ENCODE measurements at places on chromosomes 6 and 20.

DNA sequence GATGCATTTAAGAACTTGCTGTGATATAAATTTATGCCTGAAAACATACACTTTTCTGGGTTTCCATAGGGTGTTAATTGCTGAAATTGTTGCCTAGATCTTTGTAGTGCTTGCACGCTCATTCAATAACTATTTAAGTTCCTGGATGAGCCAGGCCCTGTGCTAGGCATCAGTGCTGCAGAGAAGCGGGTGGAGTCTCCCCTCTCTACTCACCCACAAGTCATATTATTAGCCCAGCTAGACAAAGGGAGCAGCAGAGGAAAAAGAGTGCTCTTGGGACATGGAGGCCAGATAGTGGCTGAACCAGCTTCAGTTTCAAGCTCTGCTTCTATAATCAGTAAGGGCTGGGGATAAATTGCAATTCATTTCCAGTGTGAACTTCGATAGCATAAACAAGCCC, 329.1 kb downstream of the TFAP2B start:
- peak; percentile 16 for DNase-seq

DNA sequence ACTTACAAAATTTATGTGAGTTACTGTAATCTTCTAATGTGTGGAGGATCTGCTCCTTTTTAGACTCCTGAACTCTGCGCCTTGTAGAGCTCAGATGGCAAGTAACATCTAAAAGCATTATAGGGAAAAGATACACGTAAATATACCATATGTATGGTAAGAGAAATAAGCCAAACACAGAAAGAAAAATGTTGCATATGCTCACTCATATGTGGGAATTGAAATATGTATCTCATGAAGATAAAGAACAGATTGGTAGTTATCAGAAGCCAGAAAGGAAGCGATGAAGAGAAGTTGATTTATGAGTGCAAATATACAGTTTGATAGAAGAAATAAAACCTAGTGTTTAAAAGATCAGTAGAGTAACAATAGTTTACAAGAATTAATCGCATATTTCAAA, 815.0 kb upstream of the MAN1A1 start:
- DNase-seq: no peak

DNA sequence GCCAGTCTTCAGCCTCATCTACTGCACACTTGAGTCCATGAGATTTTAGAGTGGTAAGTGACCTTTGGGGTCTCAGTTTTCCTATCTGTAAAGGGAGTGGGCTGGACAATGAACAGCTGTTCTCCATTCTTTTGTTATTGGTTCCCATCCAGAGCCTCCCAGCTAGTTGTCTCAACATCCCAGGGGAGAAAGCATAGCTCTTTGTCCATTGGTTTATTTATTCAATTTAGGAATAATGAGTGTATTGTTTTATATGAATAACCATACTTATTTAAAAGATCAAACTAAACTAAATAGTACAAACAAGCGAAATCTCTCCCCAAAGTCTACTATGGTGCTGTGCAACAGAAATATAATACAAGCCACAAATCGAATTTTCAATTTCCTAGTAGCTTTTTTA, 13.7 kb downstream of the PIGT start:
- DNase-seq: no peak

DNA sequence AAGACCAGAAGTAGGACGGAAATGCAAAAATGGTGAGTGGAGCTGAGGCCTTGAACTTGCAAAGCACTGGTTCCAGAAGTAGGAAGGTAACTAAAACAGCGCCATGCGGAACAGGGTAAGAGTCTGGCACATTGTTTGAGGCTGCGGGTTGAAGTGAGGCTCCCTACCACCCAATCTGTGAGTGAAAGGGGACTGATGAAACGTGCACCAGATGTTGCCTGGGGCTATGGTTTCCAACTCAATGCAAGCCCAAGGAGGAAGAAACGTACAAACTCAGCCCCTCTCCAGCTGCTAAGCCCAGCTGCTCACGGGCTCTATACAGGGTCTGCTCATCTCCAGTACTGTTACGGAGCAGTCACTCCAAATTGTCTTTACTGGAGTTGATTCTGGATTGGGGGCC, 68.7 kb upstream of the KCNK16 start:
- no peak for DNase-seq

GRCh38 chr6:88167352-88167937, 1.3 kb upstream of the CNR1 start:
- no peak for DNase-seq

DNA sequence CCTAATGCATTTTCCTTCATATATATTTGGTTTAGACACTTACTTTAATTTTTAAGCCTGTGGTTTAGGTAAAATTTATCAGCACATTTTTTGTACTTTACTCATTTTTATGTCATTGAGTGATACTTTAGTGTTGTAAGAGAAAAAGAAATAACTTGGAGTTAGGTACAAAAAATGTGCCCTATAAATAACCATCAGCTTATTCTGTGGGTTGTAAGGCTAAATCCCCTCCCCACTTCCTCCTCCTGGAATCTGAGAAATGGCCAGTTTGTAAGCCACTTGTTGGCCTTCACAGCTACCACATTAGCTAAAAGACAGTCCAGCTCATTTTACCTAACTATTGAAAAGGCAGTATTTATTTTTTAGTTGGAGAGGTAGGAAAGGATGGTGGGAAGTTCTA, 576.3 kb downstream of the PKHD1 start:
- DNase-seq: no peak

DNA sequence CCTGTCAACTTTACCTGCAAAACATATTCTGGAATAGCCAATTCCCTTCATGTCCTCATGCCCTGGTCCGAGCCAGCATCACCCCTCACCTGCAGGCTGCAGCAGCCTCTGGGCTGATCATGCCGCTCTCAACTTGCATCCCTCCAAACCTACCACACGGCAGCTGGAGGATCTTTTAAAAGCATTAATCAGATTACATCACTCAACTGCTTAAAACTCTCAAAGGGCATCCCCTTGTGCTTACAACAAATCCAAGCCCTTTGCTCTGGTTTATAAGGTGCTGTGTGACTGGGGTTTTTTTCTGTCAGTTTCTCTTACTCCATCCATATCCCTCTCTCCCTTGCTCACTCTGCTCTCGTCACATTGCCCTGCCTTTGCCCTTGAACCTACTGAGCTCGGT, 24.0 kb downstream of the CD40 start:
- no peak for DNase-seq

All from activated naive CD4-positive, alpha-beta T cell treated with anti-CD3 and anti-CD28 coated beads, Interleukin-2, amount 10 ng/mL, durations not matched to agents 7 days and 5 days (primary cell).